ENCODE measurements at places on chromosomes 5 and 9.

- DNase-seq: peak; percentile 93
These were observed 51.4 kb downstream of the PFDN1 start for GRCh38 chr5:140251527-140251973.

DNA sequence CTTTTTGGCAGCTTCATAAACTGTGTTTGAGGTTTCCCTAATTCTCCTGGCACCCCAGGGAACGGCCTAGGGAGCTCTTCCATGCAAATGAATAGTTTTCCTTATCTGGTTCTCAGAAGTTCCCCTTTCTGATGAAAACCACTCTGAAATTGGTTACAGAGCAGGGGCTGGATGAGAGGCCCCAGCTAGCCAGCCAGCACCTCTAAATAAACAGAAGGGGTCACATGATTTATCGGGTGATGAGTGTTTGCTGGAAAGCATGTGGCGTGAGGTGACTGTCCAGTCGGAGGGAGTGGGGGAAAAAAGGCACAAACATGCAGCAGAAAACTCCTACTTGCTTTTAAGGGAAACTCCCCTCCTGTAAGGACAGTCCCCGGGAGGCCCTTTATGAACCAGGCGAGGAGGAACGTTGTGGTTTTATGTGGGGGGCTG, 261.2 kb upstream of the ANKRD55 start:
- DNase-seq: no peak

- no peak for DNase-seq
These were observed 109.9 kb upstream of the RGMB start for GRCh38 chr5:98663521-98663920.

- peak; percentile 86 for DNase-seq
These were observed 2.3 kb downstream of the KLF9 start for GRCh38 chr9:70411930-70412831.

DNA sequence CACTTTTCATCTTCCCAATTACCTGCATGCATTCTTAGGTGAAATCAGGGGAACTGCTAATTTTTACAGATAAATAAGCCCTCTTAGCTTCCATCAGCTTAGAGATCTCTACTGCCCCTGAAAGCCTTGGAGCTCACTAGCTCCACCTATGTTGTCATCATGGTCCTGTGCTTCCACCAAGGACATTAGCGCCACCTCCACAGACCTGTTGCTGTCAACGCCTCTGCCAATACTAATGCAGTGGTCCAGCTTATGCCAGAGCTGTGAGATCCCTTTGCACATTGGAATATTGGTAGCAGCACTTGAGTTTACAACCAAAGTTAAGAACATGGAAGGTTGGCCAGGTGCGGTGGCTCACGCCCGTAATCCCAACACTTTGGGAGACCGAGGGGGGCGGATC, 7.7 kb upstream of the SHISAL2B start:
- DNase-seq: no peak

DNA sequence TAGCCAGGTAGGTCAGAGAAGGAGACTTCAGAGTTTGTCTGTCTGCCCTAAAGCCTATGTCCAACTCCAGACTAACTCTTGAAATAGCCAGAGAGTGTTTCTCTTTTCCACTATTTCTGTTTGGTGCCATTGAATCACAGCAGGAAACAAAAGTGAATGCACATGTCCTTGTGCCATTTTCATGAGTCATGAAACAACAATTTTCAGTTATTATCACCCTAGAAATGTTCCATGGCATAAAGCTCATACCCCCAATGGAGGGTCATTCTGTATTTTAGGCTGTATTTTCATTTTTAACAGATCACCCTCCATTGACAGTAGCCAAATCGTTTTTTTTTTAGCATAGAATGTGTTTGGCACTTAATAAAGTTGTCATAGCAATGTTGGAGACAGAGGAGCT, 124.7 kb downstream of the PAPPA start:
- no peak for DNase-seq

DNA sequence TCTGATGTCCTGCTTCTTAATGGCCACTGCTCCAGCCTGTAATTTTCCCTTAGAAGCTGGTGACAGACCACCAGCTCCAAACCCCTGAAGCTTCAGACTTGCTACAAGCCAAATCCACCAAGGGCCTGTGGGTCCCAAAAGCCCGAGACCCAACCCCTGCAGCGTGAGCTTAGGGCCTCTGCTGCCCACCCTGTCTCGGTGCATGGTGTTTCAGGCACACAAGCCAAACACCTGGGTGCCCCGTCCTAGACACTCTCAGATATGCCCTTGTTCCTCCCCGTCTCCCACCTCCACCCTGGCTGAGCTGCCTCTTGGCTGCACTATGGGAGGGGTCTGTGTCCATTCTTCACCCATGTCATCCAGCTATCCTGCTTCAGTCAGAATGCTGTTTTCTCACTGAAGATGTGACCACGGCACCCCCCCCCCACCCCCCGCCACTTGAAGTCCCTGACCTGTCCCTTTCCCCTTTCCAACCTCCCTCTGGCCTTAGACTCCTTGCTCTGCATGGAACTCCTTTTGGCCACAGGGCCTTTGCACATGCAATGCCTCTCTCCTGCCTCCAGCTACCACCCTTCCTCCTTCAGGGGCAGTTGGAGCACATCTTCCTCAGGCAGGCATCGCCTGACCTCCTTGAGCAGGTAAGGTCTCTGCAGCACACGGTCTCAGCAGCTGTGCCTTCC, 55.8 kb downstream of the ZNF354C start:
- DNase-seq: no peak

- peak; percentile 14 for DNase-seq
These were observed 371.2 kb upstream of the RORB start for GRCh38 chr9:74125941-74126340.

GRCh38 chr5:73544429-73545402, 20.7 kb downstream of the ANKRA2 start:
- DNase-seq: no peak

GRCh38 chr9:136090768-136091581, 4.1 kb downstream of the NACC2 start:
- no peak for DNase-seq

DNA sequence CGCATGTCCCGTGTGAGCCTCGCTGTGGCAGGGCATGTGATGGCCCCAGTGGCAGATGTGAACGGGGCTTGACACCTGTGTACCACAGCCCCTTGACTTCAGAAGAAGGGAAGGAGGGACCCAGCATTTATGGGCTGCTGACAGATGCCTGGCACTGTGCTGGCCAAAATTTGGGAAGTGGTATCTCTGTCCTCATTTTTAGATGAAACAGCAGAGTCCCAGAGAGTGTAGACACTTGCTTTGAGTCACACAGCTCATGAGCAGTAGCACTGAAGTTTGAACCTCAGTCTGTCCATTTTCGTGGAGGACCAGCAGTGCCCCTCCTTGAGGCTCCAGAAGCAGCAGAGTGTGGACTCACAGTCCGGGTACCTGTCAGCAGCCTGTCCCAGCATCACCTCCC, 16.5 kb downstream of the NEK6 start:
- no peak for DNase-seq

DNA sequence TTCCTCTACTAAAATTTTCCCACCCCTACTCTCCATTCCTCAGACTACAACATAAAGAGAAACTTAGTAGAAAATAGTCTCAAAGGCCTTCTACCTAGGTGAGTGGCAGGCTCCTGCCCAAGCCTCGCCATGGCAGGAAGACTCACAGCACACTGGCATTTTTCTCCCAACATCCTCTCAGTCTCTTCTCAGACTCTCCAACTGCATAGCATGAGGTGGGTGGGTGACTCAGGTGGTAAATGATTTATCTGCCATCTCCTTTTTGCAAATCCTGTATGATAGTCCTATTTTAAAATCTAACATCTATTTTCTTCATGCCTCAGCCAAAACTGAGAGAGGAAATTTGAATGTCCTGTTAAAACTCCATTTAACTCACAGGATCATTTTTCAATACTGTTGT, 33.5 kb upstream of the GRIA1 start:
- DNase-seq: no peak

- no peak for DNase-seq
These were observed 56.3 kb upstream of the MTMR12 start for GRCh38 chr5:32369032-32369431.

DNA sequence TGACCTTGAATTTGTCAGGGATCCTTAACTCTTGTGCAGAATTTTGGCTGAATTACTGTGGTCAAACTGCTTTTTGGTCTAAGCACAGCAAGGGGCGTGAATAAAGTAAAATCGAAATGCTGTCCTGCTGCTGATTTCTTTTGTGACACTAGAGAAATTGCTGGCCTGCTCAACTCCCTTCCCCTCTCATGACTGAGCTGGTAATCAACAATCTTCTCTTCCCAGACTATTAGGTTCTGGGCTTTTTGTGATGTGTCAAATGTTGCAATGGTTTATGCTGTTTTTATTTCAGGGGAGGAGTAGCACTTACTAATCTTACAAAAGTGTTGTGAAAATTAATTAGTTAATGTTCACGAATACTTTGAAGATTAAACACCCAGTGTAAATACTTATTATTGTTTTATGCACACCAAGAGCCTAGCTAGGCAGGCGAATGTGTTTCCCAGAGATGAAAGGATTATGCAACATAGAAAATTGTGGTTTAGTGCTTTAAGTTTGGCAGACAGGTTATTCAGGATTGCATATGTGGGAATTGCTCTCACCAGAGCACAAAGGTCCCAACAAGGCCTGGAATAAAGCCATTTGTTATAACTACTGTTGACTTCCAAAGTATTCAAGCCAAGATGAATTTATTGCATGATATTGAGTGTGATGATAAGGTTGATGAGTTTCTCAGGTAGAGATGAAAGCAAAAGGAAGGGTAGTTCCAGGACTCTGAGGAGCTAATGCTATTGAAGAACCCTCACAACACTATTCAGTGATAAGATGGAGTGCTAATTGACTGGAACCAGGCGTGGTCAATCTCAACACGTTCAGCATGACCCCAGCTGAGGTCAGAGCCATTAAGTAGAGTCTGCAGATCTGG, 280.7 kb upstream of the ZNF608 start:
- peak; percentile 55 for DNase-seq

DNA sequence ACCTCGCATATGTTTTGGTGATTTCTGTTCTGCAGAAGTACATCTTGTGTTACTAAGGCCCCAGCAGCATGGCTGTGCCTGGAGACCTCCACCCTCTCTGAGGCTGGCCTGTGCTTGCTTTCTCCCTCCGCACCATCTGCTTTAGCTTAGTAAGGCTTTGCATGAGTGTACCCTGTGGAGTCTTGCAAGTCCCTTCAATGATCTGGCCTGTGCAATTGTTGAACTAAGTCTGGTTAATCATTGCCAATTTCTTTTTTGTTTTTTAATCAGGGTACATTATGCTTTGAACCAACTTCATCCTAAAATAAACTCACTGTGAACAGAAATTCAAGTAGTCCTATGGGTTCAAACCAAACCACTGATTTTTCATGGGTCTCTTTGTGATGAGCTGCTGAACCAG, 32.3 kb downstream of the ACOT12 start:
- DNase-seq: no peak

DNA sequence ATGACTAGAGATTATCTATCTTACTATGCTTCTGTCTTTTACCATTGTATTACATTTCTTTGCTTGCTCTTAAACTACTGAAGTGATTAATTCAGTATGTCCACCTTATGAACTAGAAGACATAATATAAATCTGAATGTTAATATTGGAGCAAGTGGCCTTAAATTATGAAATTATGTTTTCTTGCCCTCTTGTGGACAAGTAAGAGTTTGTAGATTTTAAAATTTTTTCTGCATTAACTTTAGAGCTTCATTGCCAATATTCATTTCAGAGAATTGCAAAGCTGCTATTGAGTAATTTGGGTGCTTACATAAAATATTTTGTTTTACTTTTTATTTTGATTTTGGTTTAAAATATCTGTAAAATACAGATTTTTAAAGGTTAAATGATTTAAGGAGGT, 55.3 kb downstream of the RANBP17 start:
- DNase-seq: no peak

DNA sequence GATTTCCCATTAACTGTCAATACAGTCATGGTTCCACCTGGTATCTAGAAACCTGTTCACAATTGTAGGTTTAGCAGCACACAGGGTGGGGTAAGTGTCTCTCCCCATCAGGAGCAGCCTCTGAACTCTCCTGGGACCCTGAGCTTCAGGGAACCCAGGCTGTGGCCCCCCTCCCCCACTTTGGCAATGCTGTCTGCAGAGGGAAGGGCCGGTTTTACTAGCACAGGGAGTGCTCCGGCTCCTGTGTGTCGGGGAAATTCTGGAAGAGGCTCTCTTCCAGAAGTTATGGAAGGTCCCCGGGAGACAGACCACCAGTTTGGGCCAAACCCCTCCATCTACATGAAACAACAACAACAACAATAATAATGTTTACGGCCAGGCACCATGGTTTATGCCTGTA, 9.9 kb downstream of the DAB2IP start:
- DNase-seq: no peak

GRCh38 chr5:14264605-14265316, 121.6 kb downstream of the TRIO start:
- peak; percentile 96 for DNase-seq

DNA sequence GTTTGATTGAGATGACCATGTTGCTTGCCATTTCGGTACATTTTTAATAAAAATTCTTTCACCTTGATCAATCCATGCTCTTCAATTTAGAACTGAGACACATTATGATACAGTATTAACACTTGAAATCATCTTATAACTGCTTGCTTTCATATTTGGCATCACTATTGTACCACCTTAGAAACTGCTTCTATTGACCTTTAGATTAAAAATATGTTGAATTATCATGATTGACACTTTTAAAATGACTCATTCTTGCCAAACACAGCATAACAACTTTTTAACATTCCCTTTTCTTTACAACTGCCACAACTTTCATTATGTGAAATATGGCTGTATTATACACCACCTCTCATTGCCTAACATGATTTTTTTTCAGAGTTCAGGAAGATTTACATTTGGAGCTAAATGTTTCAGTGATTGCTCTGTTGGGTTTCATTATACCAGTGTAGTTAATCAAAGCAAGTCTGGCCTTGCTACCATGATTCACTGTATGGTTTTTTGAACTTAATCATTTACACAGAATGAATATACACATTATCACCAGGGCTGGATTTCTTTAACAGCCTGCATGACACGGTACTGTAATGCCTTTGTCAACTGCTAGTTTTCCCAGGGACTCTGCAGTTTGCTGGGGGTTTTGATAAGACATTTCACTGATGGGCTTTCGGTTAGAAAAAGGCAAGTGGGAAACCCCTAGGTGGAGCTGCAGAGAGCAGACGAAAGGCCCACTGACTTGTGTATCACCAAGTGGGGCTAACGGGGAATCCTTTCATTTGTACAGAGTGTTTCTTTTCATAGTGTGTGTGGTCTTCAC, 93.6 kb upstream of the TLE4 start:
- peak; percentile 37 for DNase-seq

DNA sequence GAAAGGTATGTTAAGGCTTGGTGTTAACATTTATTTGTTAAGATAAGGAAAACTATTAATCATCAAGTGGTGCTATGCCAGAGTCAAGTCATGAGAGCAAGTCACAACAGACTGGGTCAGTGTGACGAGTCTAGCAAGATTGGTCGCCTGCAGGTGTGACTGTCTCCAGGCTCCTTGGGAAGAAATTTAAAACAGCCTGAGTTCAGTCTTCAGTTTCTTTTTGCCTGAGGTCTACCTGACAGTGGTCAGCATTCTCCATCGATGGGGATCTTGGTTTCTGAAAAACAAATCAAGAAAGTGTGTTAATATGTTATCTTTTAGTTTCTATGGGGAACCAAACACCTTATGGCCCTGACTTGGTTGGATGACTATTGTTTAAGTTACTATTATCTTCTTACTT, 56.3 kb downstream of the CETN3 start:
- no peak for DNase-seq

- no peak for DNase-seq
These were observed 6.1 kb upstream of the COL5A1 start for GRCh38 chr9:134635351-134636148.

GRCh38 chr9:96554801-96555566, 64.7 kb downstream of the CDC14B start:
- DNase-seq: peak; percentile 28

- DNase-seq: no peak
These were observed 87.6 kb downstream of the UGCG start for GRCh38 chr9:111984086-111984802.

Measured in iris pigment epithelial cell (primary cell).